ENCODE measurements at places on chromosomes 12 and 14.
A peak's percentile ranks its signal among the peaks of the same experiment; 100 is the strongest.

DNA sequence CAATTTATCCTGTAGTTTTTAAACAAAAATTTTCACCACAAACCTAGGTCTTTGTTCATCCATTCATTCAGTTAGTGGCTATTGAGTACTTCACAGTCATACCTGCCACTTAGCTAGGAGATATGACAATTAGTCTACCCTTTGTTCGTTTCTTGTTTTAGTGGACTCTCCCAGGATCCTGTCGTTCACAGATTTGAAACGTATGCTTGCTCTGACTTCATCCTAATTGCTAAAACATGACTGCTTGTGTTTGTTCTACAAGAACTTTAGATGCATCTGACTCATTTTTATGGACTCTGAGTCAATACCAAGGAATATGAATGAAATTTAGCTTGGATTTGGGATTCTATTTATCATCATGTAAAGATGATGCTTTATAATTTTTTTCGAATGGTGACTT, 69.5 kb downstream of the TBC1D30 start:
- no peak for DNase-seq

GRCh38 chr14:22106700-22107697, 433.4 kb upstream of the OR4E1 start:
- DNase-seq: no peak

- DNase-seq: no peak
These were observed 427.7 kb downstream of the FUT8 start for GRCh38 chr14:65840118-65840751.

DNA sequence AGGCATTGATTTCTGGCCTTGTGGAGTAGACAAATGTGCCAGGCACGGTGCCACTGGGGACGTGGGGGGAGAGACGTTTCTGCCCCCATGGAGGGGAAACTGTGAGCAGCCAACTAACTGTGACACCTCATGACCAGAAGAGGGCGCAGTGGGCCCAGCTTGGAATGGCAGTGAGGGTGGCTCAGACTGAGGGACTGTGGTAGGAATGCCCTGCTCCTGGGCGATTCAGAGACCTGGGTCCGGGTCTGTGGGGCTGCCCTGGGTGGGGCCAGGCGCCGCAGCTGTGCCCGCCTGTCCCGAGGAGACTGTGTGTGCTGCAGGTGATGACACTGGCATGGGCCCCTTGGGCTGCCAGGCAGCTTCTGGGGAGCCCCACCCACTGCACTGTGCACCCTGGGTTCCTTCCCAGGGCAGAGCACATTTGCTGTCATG, 60.6 kb downstream of the SLC25A47 start:
- DNase-seq: no peak

DNA sequence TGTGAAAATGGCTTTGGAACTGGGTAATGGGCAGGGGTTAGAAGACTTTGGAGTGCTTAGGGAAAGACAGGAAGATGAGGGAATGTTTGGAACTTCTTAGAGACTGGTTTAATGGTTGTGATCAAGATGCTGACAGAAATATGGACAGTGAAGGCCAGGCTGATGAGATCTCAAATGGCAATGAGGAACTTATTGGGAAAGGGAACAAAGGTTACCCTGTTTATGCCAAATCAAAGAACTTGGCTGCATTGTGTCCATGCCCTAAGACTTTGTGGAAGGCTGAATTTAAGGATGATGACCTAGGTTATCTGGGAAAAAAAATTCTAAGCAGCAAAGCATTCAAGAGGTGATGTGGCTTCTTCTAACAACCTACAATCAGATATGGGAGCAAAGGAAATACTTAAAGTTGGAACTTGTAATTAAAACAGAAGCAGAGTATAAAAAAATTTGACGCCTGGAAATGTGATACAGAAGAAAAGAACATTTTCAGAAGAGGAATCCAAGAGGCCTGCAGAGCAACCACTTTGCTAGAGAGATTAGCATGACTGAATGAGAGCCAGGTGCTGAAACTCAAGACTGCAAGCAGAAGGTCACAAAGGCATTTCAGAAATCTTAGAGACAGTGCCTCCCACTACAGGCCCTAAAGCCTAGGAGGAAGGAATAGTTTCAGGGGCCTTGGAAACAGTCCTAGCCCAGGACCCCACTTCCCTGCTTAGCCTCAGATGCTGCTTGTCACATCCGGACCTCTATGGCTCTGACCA, 65.6 kb upstream of the FLRT2 start:
- DNase-seq: no peak

- DNase-seq: no peak
These were observed 35.7 kb upstream of the MDM1 start for GRCh38 chr12:68367903-68368302.

DNA sequence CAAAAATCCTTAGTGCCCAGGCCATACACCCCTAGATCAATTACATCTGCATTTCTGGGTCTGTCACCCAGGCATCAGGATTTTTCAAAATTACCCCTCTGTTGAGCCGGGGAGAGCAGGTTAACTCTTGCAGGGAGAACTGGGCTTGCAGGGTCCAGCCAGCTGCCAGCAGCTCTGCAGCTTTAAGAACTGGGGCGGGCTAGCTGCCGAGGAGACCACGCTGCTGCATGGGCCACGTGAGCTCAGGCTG, at the start of gene DGLUCY:
DGLUCY (plus strand) TSS at position 245 of the 250 bp plus-strand sequence. CDS start 46,222 bp downstream, outside the sequence.
- DNase-seq: peak; percentile 87

- no peak for DNase-seq
These were observed 916.5 kb downstream of the TMEM121 start for GRCh38 chr14:106442857-106443256.

DNA sequence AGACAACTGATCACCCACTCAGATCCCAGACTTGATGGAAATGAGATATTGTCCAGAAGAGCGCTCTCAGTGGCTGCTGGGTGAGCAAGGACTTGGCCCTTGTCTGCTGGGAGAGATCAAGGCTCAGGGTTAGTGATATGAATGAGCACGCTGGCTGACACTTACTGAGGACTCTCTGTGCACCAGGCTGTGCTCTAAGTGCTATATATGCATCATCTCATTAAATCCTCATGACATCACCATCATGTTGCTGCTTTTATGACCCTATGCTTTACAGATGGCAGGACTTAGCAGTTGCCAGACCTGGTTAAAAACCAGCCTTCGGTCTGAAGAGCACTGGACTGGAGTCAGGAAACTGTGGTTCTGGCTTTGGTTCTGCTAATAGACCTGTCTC, 260.9 kb downstream of the VRK1 start:
- DNase-seq: no peak

DNA sequence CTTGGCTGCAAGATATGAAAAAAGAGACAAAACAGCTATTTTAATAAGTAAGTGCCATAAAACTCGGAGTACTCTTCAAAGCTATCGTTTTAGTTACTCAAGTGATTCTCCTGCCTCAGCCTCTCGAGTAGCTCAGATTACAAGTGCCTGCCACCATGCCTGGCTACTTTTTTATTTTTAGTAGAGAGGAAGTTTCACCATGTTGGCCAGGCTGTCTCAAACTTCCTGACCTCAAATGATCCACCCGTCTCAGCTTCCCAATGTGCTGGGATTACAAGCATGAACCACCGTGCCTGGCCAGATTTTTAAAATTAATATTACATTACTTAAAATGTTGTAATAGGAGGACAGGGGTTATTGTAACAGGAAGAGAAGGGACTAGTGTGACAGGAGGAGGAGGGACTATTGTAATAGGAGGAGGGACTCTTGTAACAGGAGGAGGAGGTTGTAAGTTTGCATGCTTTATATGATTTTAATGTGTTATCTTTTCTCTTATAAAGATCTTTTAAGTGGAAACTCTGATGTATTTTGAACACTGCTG, 61.3 kb downstream of the KITLG start:
- DNase-seq: no peak

DNA sequence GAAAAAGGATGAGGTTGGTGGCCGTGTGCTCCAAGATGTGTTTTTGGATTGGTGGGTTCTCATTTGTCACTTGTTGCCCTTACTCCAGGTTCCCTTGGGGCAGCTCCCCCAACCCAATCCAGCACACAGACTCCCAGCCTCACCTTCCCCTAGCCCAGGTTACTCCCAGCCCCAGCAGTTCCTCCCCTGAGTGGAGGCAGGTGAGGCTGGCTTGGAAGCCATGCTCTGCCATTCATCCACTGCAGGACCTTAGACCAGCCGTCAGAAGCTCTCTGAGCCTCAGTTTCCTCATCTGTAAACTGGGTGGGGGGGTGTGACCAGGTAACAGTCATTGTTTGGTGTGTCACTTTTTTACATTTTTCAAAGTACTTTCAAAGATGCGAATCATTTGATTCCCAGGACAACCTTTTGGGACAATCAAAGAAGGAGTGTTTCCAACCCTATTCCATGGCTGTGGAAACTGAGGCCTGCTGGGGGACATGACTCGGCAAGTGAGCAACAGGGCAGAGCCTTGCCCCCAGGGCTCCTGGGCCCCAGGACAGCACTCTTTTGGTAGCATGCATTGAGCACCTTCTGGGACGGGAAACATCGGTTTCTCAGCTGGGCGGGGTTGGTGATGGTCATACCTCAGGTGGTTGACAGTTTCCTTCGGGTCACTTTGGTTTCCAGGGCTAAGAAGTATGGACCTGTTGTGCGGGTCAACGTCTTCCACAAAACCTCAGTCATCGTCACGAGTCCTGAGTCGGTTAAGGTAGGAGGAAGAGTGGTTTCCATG, 7.2 kb downstream of the CYP46A1 start:
- DNase-seq: peak; percentile 65

DNA sequence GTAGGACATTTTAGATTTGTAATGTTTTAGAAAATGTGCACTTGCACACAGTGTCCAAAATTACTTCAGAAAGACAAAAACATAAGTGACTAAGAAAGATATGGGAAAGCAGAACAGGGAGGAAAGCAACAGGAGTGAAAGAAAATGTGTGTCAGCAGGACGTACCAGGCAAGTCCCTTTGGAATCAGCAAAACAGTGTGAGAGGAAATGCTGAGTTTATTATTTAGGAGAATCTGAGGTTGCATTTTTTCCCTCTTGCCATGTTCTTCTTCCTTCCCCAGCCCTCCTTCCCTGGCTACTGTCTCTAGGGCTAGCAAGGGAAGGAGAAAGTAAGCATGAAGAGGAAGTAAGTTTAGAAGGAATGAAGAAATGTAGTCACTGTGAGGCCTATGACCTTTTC, 67.7 kb upstream of the CD163 start:
- no peak for DNase-seq

- no peak for DNase-seq
These were observed 32.3 kb downstream of the DRAM1 start for GRCh38 chr12:101909646-101910045.

DNA sequence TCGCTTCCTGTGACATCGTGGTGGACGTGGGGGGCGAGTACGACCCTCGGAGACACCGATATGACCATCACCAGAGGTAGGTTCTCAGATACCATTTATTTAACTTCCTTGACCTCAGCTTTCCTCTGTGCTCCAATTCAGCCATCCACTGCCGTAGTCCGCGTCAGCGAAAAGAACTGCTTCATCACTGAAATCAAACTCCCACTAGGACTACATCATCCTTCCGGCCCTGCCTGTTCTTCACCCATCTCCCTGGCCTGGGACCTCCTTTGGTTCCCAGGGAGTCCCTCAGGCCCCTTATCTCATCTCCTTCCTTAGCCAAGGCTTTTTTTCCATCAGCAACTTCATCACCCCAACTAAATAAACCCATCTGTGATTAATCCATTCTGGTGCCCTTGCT, 692 bp downstream of the MYG1 start:
- DNase-seq: no peak

GRCh38 chr12:116404247-116404646, 126.8 kb upstream of the MED13L start:
- DNase-seq: no peak

DNA sequence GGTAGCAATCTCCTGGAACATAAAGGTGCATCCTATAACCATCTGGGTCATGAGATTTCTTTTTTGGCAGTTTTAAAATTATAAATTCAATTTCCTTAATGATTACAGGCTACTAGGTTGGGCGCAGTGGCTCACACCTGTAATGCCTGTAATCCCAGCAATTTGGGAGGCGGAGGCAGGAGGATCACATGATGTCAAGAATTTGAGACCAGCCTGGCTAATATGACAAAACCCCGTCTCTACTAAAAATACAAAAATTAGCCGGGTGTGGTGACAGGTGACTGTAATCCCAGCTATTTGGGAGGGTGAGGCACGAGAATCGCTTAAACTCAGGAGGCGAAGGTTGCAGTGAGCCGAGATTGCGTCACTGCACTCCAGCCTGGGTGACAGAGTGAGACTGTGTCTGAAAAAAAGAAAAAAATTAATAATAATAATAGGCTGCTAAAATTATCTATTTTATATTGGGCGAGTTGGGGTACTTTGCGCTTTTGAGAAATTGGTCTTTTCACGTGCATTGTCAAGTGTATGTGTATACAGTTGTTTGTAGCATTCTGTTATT, 17.2 kb upstream of the ARF6 start:
- DNase-seq: no peak

DNA sequence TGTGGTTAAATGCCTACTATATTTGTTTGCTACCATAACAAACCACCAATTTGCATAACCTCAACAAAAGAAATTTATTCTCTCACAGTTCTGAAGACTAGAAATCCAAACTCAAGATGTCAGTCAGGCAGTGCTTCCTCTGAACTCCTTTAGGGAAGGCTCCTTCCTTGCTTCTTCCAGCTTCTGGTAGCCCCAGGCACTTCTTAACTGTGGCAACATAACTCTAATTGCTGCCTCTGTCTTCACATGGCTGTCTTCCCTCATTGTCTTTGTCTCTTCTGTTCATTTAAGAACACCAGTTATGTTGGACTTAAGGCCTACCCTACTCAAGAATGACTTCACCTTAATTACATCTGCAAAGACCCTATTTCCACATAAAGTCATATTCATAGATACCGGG, 206.9 kb downstream of the SYT1 start:
- no peak for DNase-seq

DNA sequence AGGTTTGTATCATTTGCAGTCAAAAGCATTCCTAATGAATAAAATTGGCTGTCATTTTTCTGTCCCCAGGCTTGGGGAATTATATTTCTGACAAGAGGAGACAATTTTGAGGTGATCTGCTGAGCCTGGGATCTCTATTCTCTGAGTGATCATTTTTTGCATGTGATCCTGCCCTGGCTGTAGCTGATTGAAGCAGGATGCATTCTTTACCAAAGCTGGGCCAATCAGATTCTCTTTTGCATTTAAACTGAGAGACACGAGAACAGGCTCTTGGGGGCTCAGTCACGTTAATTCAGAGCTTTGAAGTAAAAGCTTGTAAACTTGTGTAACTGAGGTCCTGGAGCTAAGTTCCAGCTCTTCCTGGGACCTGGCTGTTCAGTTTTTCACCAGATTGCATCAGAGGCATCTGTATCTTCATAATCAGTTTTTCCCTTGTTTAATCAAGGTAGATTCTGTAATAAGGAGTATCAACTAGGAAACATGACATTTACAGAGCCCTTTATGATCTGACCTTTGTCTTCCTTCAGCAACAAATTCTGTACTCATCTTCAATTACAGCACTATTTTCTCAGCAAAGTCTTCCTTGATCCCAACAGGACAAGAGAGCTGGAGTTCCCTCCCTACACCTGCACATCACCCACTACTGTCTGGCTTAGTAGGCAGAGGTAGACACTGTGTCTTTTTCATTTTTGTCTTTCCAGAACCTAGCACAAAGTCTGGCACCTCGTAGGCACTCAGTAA, 35.0 kb upstream of the MANSC4 start:
- DNase-seq: no peak

- no peak for DNase-seq
These were observed 89.1 kb downstream of the LRRK2 start for GRCh38 chr12:40313928-40314327.
